ENCODE measurements at places on chromosomes 5 and 9.

DNA sequence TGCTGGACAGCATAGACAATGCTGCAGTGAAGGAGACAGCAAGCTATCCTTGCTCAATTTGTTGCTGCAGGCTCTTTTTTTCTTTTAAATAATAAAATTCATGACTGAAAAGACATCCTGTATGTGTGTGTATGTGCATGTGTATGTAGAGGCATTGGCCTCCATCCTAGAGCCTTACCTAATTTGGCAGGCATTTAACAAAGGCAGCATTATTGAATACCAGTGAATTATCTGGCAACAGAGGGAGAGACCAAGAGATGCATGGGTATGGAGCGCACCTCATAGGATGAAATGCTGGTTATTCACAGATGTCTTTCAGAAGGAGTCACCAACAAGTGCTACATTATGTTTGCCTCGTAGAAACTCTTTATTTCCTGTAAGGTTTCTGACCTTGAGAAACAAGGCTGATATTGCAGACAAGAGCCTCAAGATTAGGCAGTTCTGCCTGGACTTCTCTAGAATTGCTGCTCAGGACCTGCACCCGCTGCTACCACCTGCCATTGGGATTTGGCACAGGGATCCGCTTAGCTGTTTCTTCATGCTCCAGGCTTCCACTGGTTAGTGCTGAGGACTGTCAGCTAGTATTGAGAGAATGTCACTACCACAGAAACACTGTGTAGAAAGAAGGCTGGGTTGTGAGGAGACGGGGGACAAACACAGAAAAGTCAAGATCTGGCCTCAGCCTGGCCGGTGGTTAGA, 247.7 kb upstream of the RFX3 start:
- no peak for DNase-seq

DNA sequence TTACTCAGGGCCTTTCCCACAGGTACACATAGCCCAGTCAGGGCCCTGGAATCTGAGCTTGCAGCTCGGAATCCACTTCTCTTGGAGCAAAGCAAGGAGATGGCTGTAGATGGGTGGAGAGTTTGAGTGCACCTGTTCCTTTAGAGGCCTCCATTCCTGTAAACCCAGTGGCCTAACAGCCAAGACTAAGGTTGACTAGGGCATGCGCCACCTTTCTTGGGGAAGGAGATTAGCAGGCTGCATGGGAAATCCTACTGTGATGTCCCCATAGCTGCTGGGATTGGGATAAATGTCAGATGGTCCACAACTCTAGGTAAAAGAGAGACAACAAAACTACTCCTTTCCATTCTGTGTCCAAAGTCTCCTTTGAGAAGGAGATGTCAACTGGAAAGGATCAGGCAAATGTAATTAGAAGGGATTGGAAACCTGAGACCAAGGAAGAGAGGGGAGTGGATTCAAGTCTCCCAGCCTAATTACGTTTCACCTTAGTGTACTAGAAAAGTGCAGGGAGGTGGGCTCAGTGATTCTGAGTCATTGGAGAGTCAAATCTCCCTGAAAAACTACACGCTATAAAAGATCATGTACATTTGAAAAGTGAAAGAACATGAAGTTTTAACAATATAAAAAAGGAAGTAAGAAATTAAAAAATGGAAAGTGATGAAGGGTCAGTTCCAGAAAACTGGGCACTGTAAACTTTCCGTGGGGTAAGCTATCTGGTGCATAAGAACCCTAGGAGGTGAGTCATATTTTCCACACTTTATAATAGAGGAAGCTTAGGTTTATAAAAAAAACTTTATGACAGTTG, 104.2 kb downstream of the SEC61B start:
- DNase-seq: no peak

DNA sequence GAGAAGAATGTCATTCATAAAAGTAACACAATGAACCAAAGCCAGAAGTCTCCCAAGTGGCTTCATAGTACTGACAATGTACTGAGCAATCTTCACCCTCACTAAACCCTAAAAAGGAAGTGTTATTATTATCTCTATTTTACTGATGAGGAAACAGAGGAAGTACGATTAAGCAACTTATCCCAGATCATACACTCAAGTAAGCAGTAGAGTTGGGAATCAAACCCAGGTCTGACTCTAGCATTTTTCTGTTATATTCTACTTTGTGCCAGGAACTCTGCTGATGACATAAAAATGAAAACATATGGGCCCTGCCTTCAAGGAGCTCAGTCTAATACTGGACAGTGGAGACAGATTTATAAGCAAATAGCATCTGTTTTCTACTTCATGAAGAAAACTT, 109.2 kb downstream of the RAPGEF6 start:
- no peak for DNase-seq

DNA sequence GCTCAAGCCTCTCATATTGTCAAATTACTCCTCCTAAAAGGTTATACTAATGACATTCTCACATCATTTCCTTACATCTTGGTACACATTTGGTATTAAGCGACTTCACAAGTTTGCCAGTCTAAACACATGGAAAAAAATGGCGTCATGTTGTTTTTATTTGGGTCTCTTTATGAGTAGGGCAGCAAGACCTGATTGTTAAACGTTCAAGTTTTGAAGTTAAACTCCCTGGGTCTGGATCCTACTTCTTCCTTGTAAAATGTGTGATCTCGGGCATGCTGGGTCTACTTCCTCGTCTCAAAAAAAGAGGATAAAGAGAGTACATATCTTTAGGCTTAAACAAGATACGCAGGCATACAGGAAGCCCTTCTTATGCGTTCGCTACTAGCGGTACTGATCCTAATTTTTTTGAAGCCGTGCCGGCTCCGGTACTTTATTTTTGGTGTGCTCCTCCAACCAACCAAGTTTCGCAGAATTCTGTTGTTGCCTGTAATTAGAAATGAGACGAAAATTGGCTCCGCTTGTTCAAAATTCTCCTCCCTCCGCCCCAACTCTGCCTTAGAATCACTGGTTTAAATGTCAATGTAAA, 596 bp upstream of the CDC37L1 start:
- DNase-seq: no peak

GRCh38 chr5:116025866-116026265, 6.4 kb upstream of the ARL14EPL start:
- no peak for DNase-seq

DNA sequence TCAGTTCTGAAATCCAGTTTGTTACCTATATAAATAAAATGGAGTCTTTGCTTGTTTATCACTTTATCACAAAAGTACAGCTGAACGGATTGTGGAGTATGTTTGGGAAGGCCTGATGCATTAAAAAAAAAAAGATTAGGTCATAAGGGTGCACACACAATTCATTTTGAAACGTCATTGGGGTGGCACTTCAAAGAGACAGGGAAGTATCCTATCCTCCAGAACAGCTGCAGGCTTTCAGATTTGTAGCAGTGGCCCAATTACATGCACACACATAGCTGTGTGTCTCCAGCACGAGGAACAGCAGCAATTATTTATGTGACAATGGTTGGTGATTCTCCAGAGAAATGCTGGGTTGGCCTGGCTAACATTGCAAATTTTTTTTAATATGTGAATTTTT, 46.8 kb upstream of the FER start:
- no peak for DNase-seq

- DNase-seq: no peak
Observed at GRCh38 chr5:156186760-156187159, 140.2 kb upstream of the SGCD start.

GRCh38 chr5:135315386-135315785, 83.6 kb downstream of the MACROH2A1 start:
- DNase-seq: no peak

- DNase-seq: no peak
Observed at GRCh38 chr9:29625292-29625731, 2052.0 kb upstream of the C9orf72 start.

DNA sequence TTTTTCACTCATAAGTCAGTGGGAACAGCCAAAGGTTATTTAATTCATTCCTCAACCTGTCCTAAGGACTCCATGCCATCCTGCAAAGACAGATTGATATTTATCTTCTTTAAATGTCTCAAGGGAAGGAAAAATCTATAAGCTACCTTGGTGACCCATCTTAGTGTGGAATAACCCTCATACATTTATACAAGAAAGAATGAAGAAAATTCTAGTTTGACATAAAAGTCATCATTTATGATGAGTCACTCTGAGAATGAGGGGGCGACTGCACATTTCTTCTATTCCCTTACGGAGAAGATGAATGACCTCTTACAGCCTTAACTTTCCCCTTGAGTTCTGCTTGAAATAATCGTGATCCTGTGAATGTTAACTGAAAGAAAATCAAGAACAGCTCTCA, 26.8 kb upstream of the NUDT12 start:
- DNase-seq: no peak

GRCh38 chr5:135625061-135625460, 46.3 kb upstream of the CXCL14 start:
- DNase-seq: no peak

- DNase-seq: no peak
Observed at GRCh38 chr5:16492398-16493140, 27.0 kb upstream of the ZNF622 start.

Data from H54 (cell line).